T-helper 1 cell treated with Interleukin-12 subunit alpha and Interleukin-12 subunit beta and Interleukin-4 antibody, amounts not matched to agents 30 ng/mL and 1 ng/mL, for 36 hours (primary cell): ENCODE measurements at places on chromosomes 6 and 20. TPM values are rescaled to one million over a fixed set of nuclear protein-coding genes. Genes with fewer than 3 reads are reported as not detected.

The IGF2R gene
- 93.0 and 95.3 TPM in 2 replicates for total RNA-seq

The SLC17A2 gene
- total RNA-seq, result not detected in 2 replicates

The OR2B6 gene
- not detected in 2 replicates for total RNA-seq

The HEY2 gene
- total RNA-seq, result not detected in 2 replicates

The ABHD16B gene
- total RNA-seq, result not detected in 2 replicates

The TUBB2B gene
- 0.12 TPM in 1 of 2 replicates, not detected in the other for total RNA-seq

The EYA4 gene
- not detected in 2 replicates for total RNA-seq
